ENCODE measurements at places on chromosomes 3 and 15.

DNA sequence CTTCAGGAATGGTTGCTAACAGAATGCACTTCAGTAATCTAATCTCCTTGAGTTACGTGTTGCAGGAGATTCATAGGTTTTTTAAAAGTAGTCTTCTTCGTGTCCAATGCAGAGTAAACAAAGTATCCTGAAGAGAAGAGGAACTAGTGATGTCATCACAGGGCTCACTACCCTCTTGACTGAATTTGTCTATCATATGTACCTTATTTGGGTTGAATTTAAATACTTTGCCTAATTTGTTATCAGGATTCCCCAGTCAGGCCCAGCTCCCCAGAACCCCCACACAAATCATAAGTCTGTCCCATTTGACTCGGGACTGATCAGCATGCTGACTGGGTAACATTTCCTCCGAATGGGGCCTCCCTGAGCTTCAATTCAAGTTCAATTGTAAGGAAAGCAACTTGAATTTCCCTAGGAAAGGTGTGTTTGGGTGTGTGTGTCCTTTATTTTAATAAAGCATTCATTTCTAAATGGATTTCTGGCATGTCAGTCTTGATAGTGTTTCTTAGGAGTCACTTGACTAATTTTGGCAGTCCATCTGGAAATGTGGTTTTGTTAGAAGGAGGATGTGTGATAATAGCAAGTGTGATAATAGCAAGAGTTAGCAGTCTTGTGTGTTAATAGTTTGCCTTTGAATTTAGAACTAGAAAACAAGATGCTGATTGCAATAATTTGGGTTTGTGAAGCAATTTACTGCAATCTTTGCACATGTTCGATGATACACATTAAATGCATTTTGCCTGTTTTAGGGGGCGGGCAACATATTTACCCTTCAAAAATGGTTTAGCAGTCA, 21.9 kb downstream of the OXNAD1 start:
- DNase-seq, result no peak

GRCh38 chr3:28008235-28008634, 233.2 kb upstream of the CMC1 start:
- DNase-seq, result no peak

DNA sequence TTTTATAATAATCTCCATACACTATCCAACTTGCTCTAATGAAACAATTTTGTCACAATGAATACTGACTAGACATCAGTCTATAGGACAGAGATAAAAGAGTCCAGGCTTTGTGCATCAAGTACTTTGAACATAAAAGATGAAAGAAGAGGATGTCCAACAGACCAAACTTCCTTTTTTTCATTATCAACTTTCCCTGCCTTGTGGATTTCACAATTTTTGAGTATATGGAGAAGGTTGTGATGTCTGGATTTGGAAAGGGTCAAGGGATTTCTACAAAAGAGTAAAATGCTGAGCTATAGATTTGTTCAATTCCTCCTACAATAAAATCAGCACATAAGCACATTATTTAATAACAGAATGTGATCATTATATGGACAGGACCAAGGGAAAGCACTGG, 25.7 kb downstream of the CD47 start:
- DNase-seq, result no peak

GRCh38 chr15:38524156-38524555, 40.5 kb downstream of the RASGRP1 start:
- no peak for DNase-seq

DNA sequence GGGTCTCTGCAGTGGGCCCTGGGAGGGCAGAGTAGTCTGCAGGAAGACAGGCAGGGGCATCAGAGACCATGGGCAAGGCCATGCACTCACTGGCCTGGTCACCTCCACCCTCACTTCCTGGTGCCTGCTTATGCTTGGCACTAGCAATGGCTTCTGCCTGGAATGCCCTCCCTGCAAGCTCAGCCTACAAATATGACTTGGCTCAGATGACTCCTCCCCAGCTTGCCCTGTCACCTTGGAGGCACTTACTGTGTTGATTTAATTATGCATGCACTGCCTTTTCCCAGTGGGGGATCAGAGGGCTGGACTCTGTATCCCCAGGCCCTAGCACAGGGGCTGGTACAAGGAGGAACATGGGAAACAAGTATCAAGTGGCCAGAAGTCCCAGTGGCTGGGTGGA, 7.8 kb downstream of the C3orf18 start:
- DNase-seq, result no peak

GRCh38 chr3:7062714-7063113, 201.8 kb downstream of the GRM7 start:
- DNase-seq, result no peak
